ENCODE measurements at places on chromosomes 7 and 10. TPM values are rescaled to one million over a fixed set of nuclear protein-coding genes. Genes with fewer than 3 reads are reported as not detected.

GRCh38 chr7:17844514-17845196, 95.6 kb downstream of the SNX13 start:
- DNase-seq: no peak
- H3K27me3 ChIP-seq: no peaks in the 10 kb centered on the region
- H3K4me1 ChIP-seq: no peaks in the 10 kb centered on the region
- peaks cover 70% of the 10 kb centered on the region for H3K36me3 ChIP-seq

DNA sequence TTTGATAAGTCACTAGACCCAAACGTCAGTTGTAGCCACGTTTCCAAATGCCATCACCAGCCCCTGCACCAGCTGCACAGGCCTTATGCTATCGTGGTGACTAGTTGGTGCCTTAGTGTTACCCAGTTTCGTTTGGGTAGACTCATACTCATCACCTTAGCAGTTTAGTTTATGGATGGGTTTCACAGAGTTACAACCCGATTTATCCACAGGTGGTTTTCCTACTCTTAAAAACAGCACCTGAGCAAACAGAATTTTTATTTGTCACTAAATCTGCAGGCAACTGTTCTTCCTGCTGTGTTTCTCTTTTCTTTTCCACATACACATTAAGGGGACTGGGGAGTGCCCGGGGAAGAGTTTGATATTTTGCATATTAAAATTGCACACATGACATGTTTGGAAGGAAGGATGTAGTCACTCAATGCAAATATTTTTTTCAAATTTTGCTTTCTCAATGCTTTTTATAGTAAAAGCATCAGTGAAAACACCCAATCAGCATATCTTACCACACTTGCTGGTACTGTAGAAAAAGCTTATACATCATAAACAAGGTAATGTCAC, 41.6 kb downstream of the PDSS1 start:
- peaks cover 96% of the 10 kb centered on the region for H3K36me3 ChIP-seq
- H3K4me1 ChIP-seq: peaks cover 7% of the 10 kb centered on the region
- no peaks in the 10 kb centered on the region for H3K27me3 ChIP-seq
- H3K4me3 ChIP-seq: no peak overlapping the region

- no peaks in the 10 kb centered on the region for H3K36me3 ChIP-seq
- H3K4me3 ChIP-seq: no peak overlapping the region
- H3K27me3 ChIP-seq: no peaks in the 10 kb centered on the region
Observed at GRCh38 chr10:92268748-92269147, 22.1 kb downstream of the CPEB3 start.

- no peak overlapping the region for H3K4me3 ChIP-seq
- H3K27ac ChIP-seq: no peak overlapping the region
- no peak for DNase-seq
- no peaks in the 10 kb centered on the region for H3K4me1 ChIP-seq
- H3K27me3 ChIP-seq: no peaks in the 10 kb centered on the region
Observed at GRCh38 chr10:126218174-126218573, 170.1 kb downstream of the ADAM12 start.

- no peak for DNase-seq
- no peak overlapping the region for H3K4me3 ChIP-seq
- H3K4me1 ChIP-seq: peaks cover 61% of the 10 kb centered on the region
- no peaks in the 10 kb centered on the region for H3K36me3 ChIP-seq
- H3K27me3 ChIP-seq: no peaks in the 10 kb centered on the region
- no peak overlapping the region for H3K27ac ChIP-seq
Observed at GRCh38 chr7:132441935-132442334, 134.3 kb downstream of the PLXNA4 start.

DNA sequence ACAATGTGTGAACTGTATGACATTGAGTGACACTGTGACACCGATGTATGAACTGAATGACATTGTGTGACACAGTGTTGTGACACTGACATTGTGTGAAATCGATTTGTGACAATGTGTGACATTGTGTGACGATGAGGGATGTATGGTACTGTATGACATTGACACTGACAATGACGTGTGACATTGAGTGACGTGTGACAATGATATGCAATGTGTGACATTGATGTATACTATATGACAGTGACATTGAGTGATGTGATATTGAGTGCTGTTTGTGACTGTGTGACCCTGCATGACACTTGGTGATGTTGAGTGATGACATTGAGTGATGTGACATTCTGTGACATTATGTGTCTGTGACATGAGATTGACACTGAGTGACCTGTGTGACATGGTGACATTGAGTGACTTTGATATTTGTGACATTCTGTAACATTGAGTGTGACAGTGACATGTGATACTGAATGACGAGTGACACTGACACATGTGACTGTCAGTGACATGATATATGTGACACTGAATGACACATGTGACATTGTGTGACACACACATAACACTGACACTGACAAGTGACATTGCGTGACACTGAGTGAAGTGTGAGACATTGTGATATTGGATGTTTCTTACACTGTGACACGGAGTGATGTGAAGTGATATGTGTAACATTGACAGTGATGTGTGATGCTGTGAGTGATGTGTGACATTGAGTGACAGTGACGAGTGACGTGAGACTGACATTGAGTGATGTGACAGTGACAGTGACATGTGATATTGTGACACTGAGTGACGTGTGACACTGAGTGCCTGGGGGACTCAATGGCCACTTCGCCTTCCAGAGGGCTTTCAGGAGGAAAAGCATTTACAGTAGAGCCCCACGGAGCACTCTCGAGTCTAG, 167.5 kb downstream of the PRKAG2 start:
- H3K36me3 ChIP-seq: peaks cover 19% of the 10 kb centered on the region
- H3K27me3 ChIP-seq: no peaks in the 10 kb centered on the region
- no peak overlapping the region for H3K4me3 ChIP-seq
- H3K27ac ChIP-seq: peak overlapping the region; percentile 16
- no peak for DNase-seq

Gene MOGAT3
- not detected for polyA plus RNA-seq

- H3K4me1 ChIP-seq: peaks cover 12% of the 10 kb centered on the region
- peaks cover 5% of the 10 kb centered on the region for H3K27me3 ChIP-seq
- no peaks in the 10 kb centered on the region for H3K36me3 ChIP-seq
- no peak for DNase-seq
Observed at GRCh38 chr7:94088560-94088959, 84.4 kb upstream of the BET1 start.

DNA sequence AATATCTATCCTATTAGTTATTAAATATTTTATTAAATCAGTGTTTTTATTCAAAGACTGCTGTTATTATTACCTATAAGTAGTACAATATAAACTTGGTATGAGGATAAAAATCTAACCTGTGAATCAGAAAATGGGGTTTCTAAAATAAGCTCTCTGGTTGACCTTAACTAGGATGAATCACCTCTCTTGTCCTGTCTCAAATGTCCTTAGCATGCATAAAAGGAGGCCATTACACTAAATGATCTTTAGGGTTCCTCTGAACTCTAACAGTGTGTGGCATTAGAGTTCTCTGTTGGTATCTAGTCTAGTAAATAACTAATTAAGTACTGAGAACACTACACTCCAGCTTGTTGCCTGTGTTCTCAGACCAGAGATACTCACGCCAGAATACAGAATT, 143.1 kb upstream of the LRRTM3 start:
- H3K27ac ChIP-seq: no peak overlapping the region
- H3K4me3 ChIP-seq: no peak overlapping the region
- no peaks in the 10 kb centered on the region for H3K4me1 ChIP-seq
- H3K36me3 ChIP-seq: no peaks in the 10 kb centered on the region
- no peak for DNase-seq

DNA sequence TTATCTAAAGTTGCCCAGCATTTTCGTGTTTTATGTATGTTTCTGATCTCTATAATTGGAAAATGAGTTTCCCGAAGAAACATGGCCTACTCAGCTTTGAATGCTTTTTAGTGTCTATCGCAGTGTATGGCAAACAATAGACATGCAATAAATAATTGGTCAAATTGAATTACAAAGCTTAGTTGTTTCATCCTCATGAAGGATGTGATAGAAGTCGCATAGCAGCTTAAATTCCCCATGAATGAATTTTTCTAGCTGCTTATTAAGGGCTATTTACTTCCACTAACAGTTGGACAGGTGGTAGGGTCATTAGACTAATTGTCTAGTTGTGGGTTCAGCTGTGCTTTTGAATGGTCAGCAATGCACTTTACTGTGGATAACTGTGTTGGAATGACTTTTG, 467.3 kb upstream of the MBL2 start:
- H3K27me3 ChIP-seq: no peaks in the 10 kb centered on the region
- H3K4me3 ChIP-seq: no peak overlapping the region
- H3K36me3 ChIP-seq: no peaks in the 10 kb centered on the region
- H3K27ac ChIP-seq: no peak overlapping the region
- DNase-seq: no peak

GRCh38 chr10:5828725-5829124, 15.5 kb upstream of the GDI2 start:
- no peaks in the 10 kb centered on the region for H3K4me1 ChIP-seq
- no peak overlapping the region for H3K4me3 ChIP-seq
- no peak for DNase-seq
- H3K27me3 ChIP-seq: no peaks in the 10 kb centered on the region
- H3K27ac ChIP-seq: no peak overlapping the region

Gene TAS2R41
- 0.19 TPM for polyA plus RNA-seq

Gene CCDC136
- polyA plus RNA-seq: not detected

- DNase-seq: no peak
- H3K27ac ChIP-seq: no peak overlapping the region
- H3K36me3 ChIP-seq: no peaks in the 10 kb centered on the region
- no peak overlapping the region for H3K4me3 ChIP-seq
Observed at GRCh38 chr7:27303026-27303425, 60.4 kb downstream of the EVX1 start.

- no peak overlapping the region for H3K27ac ChIP-seq
- H3K27me3 ChIP-seq: no peaks in the 10 kb centered on the region
- H3K4me1 ChIP-seq: no peaks in the 10 kb centered on the region
- H3K36me3 ChIP-seq: no peaks in the 10 kb centered on the region
- no peak for DNase-seq
- H3K4me3 ChIP-seq: no peak overlapping the region
Observed at GRCh38 chr10:111277661-111278060, 200.8 kb downstream of the ADRA2A start.

Gene GPR158
- polyA plus RNA-seq: not detected

Gene JCAD
- polyA plus RNA-seq: not detected

Gene OPALIN
- polyA plus RNA-seq: not detected

GRCh38 chr10:78263521-78263988, 229.9 kb downstream of the RPS24 start:
- H3K27me3 ChIP-seq: no peaks in the 10 kb centered on the region
- H3K4me3 ChIP-seq: no peak overlapping the region
- peaks cover 17% of the 10 kb centered on the region for H3K4me1 ChIP-seq
- H3K27ac ChIP-seq: no peak overlapping the region
- DNase-seq: no peak

Gene CPA5
- not detected for polyA plus RNA-seq

- no peak overlapping the region for H3K27ac ChIP-seq
- no peak overlapping the region for H3K4me3 ChIP-seq
- DNase-seq: no peak
- peaks cover 67% of the 10 kb centered on the region for H3K36me3 ChIP-seq
- H3K27me3 ChIP-seq: no peaks in the 10 kb centered on the region
Observed at GRCh38 chr10:119502209-119502608, 40.3 kb downstream of the RGS10 start.

- H3K27me3 ChIP-seq: no peaks in the 10 kb centered on the region
- H3K4me1 ChIP-seq: no peaks in the 10 kb centered on the region
- H3K27ac ChIP-seq: no peak overlapping the region
Observed at GRCh38 chr10:43252783-43253341, 14.0 kb downstream of the RASGEF1A start.

Gene PGAM2
- polyA plus RNA-seq: 0.13 TPM

- H3K27ac ChIP-seq: no peak overlapping the region
- H3K4me1 ChIP-seq: no peaks in the 10 kb centered on the region
- no peak overlapping the region for H3K4me3 ChIP-seq
- DNase-seq: no peak
- H3K36me3 ChIP-seq: no peaks in the 10 kb centered on the region
Observed at GRCh38 chr10:47350671-47351640, 2.8 kb downstream of the RBP3 start.

DNA sequence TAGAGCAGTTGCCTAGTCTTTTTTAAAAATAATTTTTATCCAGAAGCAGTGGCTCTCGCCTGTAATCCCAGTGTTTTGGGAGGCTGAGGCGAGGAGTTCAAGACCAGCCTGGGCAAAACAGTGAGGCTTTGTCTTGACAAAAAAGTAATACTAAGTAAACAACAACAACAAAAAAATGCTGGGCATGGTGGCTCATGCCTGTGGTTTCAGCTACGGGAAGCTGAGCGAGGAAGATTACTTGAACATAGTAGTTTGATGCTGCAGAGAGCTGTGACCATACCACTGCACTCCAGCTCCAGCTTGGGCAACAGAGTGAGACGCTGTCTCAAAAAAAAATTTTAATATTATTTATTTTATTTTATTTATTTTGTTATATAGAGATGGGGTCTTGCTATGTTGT, 31.3 kb upstream of the TPST1 start:
- H3K4me3 ChIP-seq: no peak overlapping the region
- no peaks in the 10 kb centered on the region for H3K27me3 ChIP-seq
- no peaks in the 10 kb centered on the region for H3K36me3 ChIP-seq
- no peaks in the 10 kb centered on the region for H3K4me1 ChIP-seq
- no peak overlapping the region for H3K27ac ChIP-seq

GRCh38 chr7:2108501-2109250, 124.1 kb downstream of the MAD1L1 start:
- no peak overlapping the region for H3K4me3 ChIP-seq
- H3K36me3 ChIP-seq: no peaks in the 10 kb centered on the region
- no peak for DNase-seq
- H3K4me1 ChIP-seq: peaks cover 18% of the 10 kb centered on the region
- no peak overlapping the region for H3K27ac ChIP-seq
- H3K27me3 ChIP-seq: no peaks in the 10 kb centered on the region

DNA sequence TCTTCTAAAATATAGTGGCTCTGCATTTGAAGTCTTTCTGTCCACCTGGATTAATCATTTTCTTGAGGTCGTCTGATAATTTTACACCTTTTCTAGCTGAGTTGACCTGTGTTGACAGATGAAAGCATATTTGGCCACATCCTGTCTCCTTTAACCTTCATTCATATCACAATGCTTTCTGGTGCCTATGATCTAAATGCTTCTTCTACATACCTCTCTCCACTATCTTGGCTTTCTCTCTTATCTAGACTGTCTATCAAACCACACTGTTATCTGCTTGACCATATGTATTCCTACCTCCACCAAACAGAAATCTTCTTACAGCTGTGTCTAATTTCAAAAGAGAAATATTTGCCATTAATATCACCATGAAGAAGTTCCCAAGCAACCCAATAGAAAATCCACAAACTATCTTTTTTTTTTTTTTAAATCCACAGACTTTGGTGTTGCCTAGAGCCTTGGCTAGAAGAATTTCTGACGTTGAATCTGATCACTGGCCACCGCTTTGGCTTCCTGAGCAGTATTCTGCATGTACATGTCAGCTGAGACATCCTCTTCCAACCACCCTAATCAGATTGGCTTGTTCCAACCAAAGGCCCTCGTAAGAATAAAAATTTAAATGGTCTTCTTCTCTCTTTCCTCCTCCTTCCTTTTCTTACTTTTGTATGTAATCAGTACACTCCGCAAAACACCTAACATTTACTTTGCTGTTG, 66.3 kb upstream of the SP4 start:
- no peaks in the 10 kb centered on the region for H3K27me3 ChIP-seq
- H3K36me3 ChIP-seq: no peaks in the 10 kb centered on the region
- DNase-seq: no peak
- H3K4me3 ChIP-seq: no peak overlapping the region

- H3K36me3 ChIP-seq: no peaks in the 10 kb centered on the region
- DNase-seq: no peak
- H3K4me3 ChIP-seq: no peak overlapping the region
- H3K27me3 ChIP-seq: no peaks in the 10 kb centered on the region
Observed at GRCh38 chr7:145156834-145157233, 321.0 kb upstream of the TPK1 start.

Gene IDI2
- not detected for polyA plus RNA-seq
